Fibroblast of gingiva (primary cell): ENCODE measurements at places on chromosomes 7 and 10.

- DNase-seq = no peak
Observed at GRCh38 chr7:102140952-102141370, 145.7 kb upstream of the SH2B2 start.

DNA sequence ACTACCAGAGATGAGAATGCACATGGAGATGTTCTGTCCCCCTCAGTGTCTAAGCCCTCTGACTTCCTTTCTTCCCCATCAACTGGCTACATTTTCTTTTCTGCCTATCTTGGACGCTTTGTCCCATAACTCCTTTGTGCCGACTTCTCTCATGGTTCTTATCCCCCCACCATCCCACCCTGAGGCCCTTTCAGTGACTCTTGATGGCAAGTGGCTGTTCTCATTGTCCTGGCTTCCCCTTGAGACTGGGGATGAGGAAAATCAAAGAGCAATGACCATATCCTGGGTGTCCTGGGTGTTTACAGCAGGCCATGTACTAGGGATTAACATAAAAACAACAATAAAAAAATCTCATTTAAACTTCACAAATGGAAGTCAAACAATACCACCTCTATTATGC is 18.8 kb upstream of the GGCT start:
- no peak for DNase-seq

DNA sequence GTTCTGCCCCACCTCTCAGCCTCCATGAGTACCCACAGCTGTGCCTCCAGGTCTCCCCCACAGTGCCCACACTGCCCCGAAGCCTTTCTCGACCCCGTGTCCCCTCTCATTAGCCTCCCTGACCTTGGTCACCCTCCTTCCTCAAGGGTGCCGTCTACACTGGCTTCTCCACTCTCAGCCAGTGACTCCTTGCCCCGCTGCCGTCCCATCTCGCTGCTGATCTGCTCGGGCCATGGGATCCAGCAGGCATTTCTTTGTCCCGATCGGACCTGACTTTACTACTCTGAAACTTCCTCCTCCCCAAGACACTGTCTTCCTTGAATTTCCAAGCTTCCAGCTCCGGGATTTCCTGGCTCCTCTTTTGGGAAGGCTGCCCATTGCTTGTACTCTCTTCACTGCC is 31.3 kb downstream of the FKBP6 start:
- no peak for DNase-seq

DNA sequence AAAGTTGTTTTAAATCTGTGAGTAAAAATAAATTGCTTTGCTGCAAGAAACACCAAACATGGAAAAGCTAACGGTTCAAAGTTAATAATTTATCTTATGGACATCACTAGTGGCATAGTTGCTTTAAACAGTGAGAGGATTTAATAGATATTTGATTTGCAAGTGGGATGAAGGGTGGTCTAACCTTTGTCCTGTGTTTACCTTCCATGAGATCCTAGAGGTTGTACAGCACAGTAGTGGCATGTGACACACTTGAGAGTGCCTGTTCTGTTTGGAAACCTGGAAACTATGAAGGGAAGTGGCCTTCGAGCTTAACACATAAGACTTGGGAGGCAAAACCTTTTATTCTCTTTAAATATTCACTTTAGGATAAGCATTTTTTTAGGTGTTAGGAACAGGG is 16.0 kb downstream of the EGFR start:
- DNase-seq = no peak

DNA sequence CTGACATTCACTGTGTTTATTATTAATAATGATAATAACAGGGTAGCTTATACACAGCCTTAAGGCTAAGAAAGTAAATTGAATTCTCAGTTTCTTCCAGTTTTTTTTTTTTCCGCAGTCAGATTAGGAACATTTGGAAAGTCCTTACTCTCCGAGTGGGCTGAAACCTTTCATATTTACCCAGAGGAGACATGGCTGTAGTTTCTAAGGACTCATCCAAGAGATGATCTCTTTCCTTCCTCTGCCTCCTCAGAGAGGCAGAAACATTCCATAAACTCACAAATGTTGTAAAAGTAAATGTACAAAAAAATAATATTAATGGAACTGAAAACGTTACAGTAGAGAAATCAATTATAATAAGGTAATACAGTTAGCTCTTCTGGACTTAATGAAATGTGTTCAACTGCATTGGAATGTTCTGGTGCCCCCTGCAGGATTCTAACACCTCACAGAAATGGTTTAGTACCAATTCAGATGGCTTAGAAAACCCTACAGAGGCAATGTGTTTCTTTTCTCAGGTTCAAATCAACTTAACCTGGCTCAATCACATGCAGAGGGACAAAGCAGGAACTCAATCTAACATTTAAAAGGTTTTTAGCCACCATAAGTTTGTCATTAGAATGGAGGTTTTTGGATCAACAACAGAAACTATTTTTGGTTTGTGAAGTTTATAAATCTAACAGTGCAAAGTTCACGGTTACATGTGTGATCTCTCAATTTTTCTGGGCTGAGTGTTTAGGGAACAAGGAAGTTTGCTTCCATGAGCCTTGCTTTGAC is 71.7 kb downstream of the ICA1 start:
- DNase-seq = peak; percentile 48

DNA sequence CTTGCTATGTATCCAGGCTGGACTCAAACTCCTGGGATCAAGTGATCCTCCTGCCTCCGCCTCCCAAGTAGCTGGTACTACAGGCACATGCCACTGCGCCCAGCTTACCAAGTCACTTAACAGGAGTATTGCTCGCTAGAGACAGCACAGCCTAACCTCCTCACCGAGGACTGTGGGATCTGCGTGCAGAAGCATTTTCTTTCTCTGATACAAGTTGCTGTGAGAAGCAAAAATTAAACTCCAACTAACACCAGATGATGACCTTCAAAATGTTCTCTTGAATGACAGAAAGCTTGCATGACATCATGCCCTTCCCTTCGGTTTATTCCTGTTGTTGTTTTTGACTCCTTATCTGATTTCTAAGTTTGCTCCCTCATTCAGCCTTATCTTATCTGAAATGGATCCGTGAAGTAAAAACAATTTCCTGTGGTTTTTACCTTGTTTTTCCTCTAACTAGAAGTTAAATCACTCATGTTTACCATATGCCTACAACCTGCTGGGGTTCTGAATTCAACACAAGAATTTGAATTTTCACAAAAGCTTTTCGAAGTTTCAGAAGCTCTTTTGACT is 94.4 kb upstream of the KIF5B start:
- no peak for DNase-seq

DNA sequence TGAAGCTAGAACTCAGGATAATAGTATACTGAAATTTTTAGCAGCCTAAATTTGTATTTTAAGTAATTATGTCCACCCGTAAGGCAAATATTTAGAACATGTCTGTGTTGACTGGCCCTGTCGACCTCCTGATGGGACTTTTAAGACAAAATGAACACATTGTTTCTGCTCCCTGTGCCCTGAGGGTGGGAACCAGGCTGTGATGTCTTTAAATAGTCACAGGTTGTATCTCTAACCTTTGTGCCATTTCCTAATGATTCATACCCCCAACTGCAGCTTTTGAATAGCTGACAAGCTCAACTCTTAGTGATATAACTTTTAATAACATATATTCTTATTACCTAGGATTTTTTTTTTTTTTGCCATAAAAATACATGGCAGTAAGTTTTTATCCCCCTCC is 494.9 kb upstream of the AKR1E2 start:
- no peak for DNase-seq
